ENCODE measurements at places on chromosomes 13 and 19.

DNA sequence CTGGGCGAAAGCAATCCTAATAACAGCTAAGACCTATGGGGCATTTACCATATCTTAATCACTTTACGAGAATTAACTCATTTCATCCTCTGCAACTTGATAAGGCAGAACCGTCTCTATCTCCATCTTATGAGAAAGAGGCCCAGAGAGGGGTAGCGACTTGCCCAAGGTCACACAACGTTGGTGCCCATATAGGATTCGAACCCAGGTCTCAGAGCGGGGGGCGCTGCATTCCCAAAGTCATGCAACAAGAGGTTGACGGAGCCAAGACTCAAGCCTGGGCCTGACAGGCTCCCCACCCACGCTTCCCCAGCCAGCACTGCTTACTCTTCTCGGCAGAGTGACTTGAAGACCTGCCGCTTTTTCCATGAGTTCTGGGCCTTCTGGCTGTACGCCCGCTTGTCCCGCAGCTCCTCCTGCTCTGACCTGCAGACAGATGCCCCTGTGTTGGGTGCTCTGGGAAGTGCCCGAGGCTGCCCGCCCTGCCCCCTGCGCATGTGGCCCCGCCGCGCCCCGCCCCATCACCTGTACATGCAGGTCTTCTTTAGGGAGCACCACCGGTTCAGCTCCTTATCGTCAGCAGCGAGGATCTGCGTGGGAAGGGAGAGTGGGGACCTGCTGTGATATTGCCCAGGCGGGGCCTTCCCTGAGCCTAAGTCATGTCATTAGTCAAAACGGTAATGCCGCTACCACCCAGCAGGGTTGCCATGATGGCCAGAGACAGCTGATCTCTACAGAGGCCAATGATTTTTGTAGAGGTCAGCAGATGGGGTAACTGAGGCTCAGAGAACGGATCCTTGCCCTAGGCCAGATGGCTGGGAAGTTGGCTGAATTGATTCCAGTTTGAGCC lies 10.8 kb downstream of the KRI1 start:
- DNase-seq: no peak

GRCh38 chr19:42495663-42496062 lies 32.6 kb downstream of the CEACAM1 start:
- DNase-seq: no peak

DNA sequence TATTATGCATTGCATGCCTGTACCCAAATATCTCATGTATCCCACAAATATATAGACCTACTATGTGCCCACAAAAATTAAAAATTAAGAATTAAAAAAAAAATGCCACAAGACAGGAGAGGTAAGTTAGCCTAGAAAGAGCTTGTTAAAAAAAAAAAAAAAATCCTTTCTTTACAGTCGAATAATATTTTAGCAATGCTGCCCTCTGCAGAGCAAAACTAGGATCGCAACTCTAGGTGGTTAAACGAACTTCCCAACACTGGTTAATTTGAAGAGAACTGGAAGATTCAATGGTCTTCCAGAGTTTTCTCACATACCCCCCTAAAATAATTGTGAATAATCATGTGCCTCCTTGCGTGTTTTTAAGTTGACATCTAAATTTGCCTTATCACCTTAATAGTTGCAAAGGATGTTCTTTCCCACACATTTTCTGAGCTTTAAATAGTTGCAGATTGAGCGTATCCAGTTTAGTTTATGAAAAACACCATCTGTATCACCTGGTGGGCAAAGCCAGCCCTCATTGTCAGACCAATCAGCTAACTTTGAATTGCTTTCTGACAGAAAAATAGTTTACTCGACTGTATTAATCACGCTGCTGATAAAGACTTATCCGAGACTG lies 47.4 kb upstream of the RCBTB2 start:
- peak; percentile 19 for DNase-seq

DNA sequence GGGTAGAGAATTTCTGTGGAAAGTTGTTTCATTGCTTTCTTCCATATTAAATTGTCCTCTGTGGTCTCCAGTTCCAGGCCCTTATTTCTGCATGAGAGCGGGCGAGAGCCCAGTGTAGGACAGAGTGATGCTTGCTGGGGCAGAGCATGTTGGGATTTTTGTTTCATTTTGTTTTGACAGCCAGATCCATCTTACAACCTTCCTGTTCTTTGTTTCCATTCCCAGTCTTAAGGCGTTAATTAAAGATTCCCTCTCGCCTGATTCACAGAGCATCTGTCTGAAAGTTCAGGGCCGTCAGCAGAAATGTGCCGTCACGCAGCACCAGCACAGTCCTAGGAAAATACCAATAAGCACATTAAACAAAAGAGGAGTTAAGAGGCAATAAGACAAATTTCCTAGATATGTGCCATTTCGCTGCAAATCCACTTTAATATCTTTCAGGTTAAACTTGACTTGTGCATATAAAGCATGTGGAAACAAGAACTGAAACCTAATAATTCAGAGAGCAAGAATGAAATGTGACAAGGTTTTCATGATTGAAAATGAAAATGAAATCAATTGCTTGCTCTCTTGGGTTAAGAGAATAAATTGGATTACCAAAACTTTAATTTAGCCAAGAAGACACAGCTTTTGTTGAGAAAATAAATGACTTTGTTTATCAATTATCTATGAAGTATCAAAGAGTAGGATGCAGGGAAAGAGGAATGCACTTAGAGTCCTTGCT lies 210.7 kb upstream of the SLC10A2 start:
- DNase-seq: no peak

- no peak for DNase-seq
Measured at GRCh38 chr19:7159105-7159933, 89.8 kb downstream of the ZNF557 start.

GRCh38 chr13:110506396-110506795 lies 55.1 kb downstream of the RAB20 start:
- no peak for DNase-seq

DNA sequence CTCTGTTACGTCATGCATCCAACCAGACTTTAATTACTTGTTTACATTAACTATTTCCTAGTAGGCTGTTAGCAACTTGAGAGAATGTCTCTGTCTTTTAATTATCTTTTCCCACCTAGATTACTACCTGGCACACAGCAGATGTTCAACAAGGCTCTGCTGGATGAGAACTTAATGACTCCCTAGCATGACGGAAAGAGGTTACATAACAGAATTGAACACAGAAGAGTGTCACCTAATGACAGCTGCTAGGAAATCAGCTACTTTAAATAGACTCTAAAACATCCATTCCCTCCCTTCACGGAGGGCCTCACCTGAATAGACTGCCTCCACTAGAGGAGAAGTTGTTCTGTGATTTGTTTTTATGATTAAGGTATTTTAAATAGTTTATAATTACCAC lies 110.8 kb downstream of the TEX29 start:
- DNase-seq: no peak

- peak; percentile 72 for DNase-seq
Measured at GRCh38 chr13:45162821-45163220, 38.0 kb downstream of the KCTD4 start.

DNA sequence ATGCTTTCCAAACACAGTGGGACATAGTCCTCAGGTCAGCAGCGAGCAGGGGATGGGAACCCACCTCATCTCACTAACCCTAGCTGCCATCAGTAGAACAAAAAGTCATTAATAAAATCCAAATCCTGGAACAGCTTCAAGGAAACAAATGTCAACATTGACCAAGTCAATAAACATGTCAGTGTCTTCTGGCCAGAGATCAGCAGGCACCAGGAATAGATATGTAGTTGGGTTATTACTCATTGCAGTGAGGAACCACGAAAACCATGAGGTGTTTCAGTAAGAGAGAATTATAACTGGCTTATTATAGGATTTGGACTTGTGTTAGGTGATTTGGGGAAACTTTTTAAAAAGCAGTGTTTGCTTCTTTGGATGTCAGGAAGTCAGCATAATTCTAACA lies 17.1 kb upstream of the CD33 start:
- no peak for DNase-seq

- DNase-seq: no peak
Measured at GRCh38 chr19:44512326-44513298, 12.3 kb upstream of the ZNF180 start.

DNA sequence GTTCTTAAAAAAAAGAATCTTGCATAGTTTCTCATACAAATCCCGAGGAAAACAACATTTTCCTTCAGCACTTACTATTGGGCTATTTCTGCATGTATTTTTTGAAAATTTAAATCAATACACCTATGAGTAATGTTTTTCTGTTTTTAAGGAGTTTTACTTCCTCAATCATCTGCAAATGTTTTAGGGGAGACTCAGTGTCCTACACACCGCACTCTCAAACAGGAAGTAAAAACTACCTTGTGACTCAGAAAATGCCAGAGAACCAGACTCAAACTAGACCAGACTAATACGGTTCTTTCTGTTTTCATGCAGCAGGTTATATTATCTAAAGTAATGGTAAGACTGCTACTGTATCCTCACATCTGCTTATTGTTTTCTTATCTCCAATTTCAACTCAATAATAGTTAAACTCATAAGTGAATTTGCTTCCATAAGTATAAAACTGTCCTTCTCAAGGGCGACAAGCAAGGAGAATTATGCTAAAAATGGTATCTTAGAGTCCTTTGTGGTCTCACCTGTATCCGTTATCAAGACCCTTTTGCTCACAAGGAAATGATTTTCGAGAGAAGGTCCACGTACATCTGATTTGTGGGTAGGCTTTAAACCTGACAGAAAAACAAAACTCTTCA lies 52.5 kb downstream of the FLT3 start:
- DNase-seq: no peak

- no peak for DNase-seq
Measured at GRCh38 chr13:80814541-80814940, 473.6 kb upstream of the SPRY2 start.

- DNase-seq: no peak
Measured at GRCh38 chr19:13133241-13133870, 15.3 kb downstream of the NACC1 start.

- DNase-seq: no peak
Measured at GRCh38 chr19:29547981-29548380, 22.2 kb downstream of the VSTM2B start.

GRCh38 chr13:93552596-93552995 lies 326.0 kb downstream of the GPC6 start:
- DNase-seq: no peak

DNA sequence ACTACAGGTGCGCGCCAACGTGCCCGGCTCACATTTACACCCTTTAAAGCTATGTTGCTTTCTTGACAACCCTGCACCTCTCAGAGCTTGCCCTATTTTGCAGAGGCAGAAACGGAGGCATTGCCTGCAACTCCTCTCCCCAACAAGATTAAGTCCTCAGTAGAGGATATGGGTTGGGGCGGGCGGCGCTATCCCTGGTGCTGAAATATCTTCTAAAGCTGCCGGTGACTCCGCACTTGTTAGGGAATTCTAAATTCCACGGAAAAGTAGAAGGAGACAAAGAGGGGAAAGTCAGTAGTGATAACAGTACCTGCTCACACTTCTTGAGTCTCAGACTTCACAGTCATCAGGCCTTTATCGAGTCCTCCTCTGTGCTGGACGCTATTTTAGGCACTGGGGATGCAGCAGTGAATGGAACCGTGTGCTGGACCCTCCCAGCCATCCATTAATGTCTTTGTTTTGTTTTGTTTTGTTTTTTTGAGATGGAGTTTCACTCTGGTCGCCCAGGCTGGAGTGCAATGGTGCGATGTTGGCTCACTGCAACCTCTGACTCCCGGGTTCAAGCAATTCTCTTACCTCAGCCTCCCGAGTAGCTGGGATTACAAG lies 18.0 kb downstream of the SLC5A5 start:
- DNase-seq: no peak

GRCh38 chr19:4456843-4457653 lies 546 bp downstream of the UBXN6 start:
- no peak for DNase-seq

DNA sequence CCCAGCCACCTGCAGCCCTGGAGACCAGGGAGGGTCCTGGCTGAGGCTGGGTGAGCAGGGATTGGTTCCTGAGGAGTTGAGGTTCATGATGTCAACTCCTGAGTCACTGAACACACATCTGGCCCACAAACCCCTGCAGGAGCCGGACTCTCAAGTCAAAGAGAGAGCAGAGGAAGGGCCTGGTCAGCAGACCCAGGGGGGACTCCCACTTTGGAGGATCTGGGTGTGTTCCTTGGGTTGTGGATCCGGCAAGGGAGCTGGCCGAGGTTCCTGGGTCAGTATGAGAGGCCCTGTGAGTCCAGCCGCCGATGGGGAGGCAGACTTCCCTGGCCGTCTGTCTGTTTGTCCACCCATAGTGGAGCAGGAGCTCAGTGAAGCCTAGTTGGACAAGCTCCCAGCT lies 4.0 kb downstream of the SLC7A10 start:
- no peak for DNase-seq

GRCh38 chr13:112910016-112910415 lies 59.0 kb upstream of the MCF2L start:
- DNase-seq: no peak

GRCh38 chr13:30376426-30377311 lies 45.6 kb upstream of the UBE2L5 start:
- no peak for DNase-seq

- DNase-seq: no peak
Measured at GRCh38 chr19:6260912-6261650, 18.7 kb downstream of the MLLT1 start.

DNA sequence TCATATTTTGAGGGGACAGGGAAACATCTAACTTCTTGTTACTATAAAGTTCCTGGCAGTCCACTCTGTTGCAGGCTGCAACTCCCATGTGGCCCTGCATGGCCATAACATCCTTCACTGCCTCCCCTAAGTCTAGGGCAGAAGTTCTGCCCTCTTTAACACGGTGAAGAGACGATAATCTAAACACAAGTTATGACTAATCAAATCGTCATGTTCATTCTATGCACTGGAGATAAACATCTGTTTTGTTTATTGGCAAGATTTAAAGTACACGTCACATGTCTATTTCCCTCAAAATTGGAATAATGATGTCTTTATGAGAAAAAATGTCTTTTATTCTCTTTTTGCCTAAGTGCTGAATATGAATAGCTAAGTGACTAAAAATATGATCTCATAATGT lies 1629.4 kb downstream of the PCDH9 start:
- no peak for DNase-seq

- no peak for DNase-seq
Measured at GRCh38 chr13:27406178-27406939, 18.1 kb upstream of the GTF3A start.

GRCh38 chr13:88115976-88116375 lies 444.8 kb downstream of the SLITRK5 start:
- DNase-seq: no peak
